ENCODE measurements at places on chromosomes 16 and 17.

DNA sequence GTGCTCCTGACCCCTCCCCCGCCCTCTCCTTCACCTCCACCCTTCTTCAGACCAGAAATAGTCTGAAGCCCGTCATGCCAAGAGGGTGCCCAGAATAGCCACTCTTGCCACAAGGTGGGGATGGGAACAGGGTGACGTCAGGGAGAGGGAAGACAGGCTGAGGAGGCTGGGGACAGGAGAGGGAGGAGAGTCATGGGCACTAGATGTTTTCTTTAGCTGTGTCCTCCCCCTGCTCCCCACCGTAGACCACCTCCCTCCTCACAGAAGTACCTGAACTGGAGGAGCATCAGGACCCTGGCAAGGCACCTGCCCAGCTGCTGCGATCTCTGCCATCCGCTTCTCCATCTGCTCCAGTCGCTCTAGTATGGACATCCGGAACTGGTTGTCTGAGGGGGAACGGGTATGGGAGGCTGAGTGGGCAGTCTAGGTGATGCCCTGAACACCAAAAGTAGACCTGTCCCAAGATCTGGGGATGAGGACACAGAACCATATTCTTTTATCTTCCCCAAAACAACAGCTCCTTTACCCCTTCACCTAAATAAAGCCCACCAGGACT is 6.6 kb upstream of the SPAG7 start:
- no peak for DNase-seq

DNA sequence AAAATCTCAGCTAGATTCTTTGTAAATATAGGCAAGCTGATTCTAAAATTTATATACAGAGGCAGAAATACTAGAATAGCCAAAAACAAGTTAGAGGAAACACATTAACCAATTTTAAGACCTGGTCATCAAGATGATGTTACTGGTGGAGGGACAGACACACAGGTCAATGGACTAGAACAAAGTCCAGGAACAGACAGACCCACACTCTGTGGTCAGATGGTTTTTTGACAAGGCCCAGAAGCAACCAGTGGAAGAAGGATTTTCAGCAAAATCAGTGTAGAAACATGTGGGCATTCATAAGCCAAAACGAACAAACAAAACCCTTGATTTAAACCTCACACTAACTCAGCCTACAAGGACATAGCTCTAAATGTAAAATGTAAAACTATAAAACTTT is 99.7 kb upstream of the METRNL start:
- DNase-seq, result no peak

- no peak for DNase-seq
Observed at GRCh38 chr16:87436225-87437172, 44.4 kb downstream of the MAP1LC3B start.

DNA sequence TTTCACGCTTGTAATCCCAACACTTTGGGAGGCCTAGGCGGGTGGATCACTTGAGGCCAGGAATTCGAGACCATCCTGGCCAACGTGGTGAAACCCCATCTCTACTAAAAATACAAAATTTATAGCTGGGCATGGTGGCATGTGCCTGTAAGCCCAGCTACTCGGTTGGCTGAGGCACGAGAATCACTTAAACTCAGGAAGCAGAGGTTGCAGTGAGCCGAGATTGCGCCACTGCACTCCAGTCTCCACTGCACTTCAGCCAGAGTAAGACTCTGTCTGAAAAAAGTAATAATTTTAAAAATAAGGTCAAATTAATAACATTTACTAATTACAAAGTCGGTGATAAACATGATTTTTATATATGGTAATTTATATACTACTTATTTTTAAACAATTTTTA is 155.9 kb downstream of the AXIN2 start:
- no peak for DNase-seq

GRCh38 chr16:72437891-72438290 is 265.9 kb upstream of the PMFBP1 start:
- no peak for DNase-seq

- DNase-seq, result no peak
Observed at GRCh38 chr16:4409081-4409932, 7.1 kb downstream of the CORO7 start.

GRCh38 chr16:6496996-6497395 is 835.6 kb upstream of the RBFOX1 start:
- DNase-seq, result no peak

DNA sequence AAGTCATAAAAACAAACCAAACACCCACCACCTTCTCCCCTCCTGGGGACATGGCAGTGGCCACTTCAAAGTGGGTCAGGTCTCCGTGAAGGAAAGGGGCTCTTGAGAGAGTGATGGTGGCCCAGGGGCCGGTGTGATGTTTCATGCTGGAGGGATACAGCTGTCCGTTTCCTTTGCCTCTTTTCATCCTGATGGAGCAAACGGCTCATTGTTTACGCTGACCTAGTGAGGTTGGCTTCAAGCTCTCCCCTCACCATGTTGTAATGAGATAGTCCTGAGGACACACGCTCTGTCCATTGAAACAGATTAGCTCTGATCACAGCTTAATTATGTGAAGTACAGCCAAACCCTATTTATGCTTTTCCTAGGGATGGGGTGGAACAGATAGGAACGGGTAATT is 34.2 kb downstream of the CDH13 start:
- DNase-seq, result no peak

- DNase-seq, result no peak
Observed at GRCh38 chr17:10790491-10791401, 13.2 kb downstream of the TMEM238L start.

GRCh38 chr16:68676113-68676860 is 31.2 kb downstream of the CDH3 start:
- DNase-seq, result no peak

DNA sequence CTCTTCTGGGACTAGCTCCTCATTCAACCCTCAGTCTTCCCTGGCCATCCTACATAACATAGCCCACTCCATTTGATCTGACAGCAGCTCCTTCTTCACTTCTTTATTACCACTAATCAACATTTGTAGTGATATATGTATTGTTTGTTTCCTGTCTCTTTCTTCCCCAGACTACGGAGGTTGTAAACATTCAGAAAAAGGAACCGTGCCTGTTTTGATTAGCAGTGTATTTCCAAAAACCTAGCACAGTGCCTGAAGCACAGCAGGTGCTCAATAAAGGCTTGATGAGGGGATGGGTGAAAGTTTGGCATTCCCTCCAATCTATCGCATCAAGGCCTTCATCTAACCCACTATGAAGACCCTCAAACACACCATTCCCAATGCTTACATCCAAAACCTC is 150.8 kb downstream of the XYLT1 start:
- DNase-seq, result no peak

DNA sequence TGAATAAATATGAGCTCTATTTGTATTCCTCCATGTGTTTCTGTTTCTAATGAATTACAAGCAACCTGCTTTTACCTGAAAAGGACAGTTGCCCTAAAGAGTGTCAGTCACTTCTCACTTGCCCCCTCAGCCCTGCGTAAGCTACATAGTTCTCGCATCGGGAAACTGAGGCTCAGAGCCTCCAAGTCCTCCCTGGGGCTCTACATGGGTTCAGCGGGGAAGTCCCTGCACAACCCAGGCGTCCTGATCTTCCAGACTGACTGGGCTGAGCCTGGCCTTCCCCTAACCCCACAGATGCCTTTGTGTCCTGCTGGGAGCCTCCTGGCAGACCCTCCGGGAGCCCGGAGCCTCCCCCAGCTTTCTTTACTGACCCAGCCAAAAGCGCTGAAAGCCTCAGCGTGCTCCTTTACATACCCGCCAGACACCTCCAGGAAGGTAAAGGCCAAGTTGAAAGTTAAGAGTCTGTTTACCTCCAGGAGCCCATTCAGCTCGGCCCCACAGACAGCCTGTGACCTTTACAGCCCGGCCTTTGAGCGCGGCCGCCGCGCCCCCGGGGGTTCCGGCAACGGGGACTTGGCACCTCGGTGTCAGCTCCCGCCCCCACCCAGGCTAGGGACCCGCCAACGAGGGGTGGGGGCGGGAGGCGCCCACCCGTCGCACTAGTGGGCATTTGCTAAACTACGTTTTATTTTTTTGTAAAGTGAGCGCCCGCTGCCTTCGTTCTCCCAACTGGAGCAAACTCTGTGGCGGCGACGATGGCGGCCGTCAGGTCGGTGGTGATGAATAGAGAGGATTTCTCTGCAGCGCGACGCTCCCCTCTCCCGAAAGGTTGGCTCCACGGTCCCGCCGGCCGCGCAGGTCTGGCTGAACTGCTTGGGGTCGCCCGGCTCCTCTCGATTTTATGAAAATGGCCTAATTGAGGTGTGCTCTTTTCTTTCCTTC is 4.4 kb upstream of the HOXB13 start:
- no peak for DNase-seq

- no peak for DNase-seq
Observed at GRCh38 chr17:39794249-39794970, 56.7 kb downstream of the GRB7 start.

GRCh38 chr16:59148056-59148768 is 414.1 kb upstream of the GOT2 start:
- DNase-seq, result no peak

DNA sequence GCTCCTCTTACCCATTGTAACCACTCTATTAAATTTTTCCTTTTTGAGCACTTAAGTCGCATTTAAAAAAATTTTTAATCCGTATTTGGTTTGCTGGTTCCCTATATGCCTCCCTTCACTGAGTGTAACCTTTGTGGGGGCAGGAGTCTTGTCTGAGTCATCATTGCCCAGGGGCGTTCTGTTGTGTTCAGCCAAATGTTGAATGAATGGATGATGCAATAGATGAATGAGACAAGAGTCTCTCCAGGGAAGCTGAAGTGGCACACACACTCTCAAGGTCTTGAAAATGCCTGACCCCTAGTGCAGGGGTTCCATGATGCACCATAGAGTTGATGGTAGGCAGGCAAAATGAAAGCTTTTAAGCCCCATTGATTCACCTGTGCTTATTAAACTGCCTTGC is 123.0 kb upstream of the RBFOX1 start:
- no peak for DNase-seq

- DNase-seq, result peak; percentile 64
Observed at GRCh38 chr17:45385331-45385997, 47.2 kb downstream of the ARHGAP27 start.

DNA sequence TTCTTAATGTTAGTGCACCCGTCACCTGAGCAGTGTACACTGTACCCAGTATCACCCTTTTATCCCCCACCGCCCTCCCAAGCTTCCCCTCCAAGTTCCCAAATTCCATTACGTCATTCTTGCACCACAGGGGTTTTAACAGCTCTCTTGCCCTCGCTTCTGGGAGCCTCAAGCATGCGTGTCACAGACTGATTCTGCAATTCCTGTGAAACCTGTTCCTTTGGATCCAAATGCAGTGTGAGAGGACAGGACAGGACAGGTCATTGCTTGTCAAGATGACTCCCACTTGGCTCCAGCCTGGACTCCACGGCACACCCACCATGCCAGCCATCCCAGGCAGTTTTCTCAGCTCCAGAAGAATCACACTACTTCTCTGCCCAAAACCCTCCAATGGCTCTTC is 44.1 kb downstream of the CYB5D2 start:
- no peak for DNase-seq

GRCh38 chr16:892536-893255 is 78.1 kb downstream of the LMF1 start:
- no peak for DNase-seq

DNA sequence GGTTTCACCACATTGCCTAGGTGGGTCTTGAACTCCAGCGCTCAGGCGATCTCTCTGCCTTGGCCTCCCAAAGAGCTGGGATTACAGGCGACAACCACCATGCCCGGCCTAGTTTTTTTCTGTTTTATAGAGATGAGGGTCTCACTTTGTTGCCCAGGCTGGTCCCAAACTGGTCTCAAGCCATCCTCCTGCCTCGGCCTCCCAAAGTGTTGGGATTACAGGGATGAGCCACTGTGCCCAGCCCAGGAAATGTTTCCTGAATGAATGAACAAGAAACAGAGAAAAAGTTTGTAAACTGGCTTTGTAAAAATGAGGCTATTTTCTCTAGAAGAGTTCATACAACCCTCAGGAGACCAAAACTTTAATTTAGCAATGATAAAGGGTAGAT is 68.0 kb downstream of the WWP2 start:
- no peak for DNase-seq

- peak; percentile 18 for DNase-seq
Observed at GRCh38 chr16:22848451-22848850, 34.5 kb downstream of the HS3ST2 start.

- DNase-seq, result no peak
Observed at GRCh38 chr16:5709889-5710288, 612.3 kb upstream of the EEF2KMT start.

- no peak for DNase-seq
Observed at GRCh38 chr16:759110-759910, 1.2 kb upstream of the MSLN start.

- peak; percentile 68 for DNase-seq
Observed at GRCh38 chr17:57995076-57995956, 7.3 kb upstream of the VEZF1 start.

GRCh38 chr17:45789874-45790273 is 5.8 kb downstream of the CRHR1 start:
- DNase-seq, result no peak

DNA sequence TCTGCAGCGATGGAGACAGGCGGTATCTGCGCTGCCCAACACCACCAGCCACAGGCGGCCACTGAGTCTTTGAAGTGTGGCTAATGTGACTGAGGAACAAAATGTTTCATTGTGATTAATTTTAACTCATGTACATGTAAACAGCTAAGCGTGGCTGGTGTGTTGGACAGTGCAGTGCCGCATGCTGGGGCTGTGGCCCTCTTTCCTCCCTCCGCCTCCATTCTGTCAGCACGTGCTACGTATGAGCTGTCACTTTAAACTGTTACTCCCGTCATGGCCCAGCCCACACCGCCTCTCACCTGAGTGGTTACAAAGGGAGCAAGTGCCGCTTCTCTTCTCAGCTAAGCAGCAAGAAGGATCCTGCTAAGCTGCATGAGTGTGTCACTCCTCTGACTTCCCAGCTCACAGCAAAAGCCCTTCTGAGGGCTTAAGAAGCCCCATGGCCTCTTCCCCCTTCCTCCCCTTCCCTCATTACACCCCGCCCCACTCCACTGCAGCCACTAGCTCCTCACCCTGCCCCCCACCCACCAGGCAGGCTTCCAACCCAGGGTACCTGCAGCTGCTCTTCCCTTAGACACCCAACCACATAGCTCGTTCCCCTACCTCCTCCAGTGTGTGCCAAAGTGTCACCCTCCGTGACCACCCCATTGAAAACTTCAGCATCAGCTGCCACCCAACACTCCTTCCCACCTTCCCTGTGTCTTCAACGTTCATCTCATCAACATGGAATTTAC is 15.0 kb downstream of the HASPIN start:
- peak; percentile 32 for DNase-seq

- no peak for DNase-seq
Observed at GRCh38 chr16:84313921-84314320, 19.2 kb downstream of the WFDC1 start.

- DNase-seq, result no peak
Observed at GRCh38 chr17:65042946-65043345, 13.6 kb downstream of the GNA13 start.

DNA sequence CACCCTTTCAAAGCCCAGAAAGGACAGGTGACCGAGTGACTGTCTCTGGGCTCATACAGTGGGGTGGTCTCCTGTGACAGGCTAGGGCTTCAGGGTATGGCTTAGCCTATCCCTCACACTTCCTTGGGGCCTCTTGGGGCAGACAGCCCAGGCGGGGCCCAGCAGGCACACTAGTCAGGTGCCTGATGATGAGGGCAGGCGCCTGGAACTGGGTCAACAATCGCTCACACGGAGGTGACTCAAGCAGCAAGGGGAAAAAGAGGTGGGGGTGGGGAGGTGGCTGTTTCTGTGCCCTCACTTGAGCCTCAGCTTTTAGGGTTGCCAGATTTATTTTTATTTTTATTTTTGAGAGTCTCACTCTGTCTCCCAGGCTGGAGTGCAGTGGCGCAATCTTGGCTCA is 6.4 kb upstream of the GRN start:
- DNase-seq, result no peak

- DNase-seq, result no peak
Observed at GRCh38 chr16:85002099-85002541, 9.2 kb downstream of the ZDHHC7 start.
